NCI-H524 (cell line): ENCODE measurements at places on chromosomes 7 and 10.

DNA sequence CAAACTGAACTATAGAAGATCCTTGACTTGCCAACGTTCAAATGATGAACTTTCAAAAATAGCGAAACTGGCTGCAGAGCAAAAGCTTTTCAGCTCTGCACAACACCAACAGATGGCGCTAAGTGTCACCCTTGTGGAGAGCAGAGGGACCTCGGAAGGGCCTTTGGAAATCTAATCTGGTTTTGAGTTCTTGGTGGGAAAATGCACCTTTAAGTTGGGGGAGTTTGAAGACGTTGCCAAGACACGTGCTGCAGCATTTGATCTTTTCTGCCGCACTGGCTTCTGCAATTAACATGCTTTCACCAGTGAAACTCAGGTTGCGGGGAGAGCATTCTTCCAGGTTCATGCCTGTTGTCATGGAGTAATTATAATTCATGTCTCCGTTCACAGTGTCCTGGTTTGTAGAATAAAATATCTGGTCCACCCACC is 26.3 kb upstream of the WDR11 start:
- peak; percentile 27 for DNase-seq

- no peak for DNase-seq
Observed at GRCh38 chr7:142174441-142174840, 62.9 kb downstream of the MGAM2 start.

- DNase-seq, result peak; percentile 26
Observed at GRCh38 chr7:9120331-9120730, 686.9 kb downstream of the NXPH1 start.

GRCh38 chr7:7607010-7607409 is 33.5 kb upstream of the UMAD1 start:
- DNase-seq, result no peak

GRCh38 chr7:45292481-45292880 is 134.9 kb downstream of the RAMP3 start:
- DNase-seq, result no peak

DNA sequence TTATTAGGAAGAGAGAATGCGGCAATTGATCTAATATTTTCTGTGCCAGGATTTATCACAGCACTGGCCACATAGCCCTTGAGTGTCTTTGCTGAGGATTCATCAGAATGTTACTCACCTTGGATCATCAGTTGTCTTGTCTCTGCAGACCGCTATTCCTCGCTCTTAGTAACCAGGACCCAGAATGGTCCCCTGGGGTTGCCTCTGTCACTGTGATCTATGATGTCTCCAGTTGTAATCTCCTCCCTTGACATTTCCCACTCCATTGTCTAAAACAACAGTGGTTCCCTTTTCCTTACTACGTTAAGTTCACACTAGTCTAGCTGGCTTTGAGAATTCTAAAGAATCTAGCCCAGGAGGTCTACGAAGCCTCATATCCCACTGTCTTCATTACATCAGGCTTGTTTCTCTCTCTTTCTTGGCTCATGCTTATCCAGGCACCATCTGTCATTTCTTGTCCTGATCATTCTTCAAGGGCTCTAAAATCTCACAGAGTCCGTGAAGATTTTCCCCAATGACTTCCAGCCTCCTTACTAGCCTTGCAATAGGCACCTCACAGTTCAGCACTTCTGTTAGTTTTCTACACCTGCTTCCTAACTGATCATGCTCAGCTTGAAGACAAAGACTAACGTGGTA is 125.8 kb downstream of the CUBN start:
- peak; percentile 39 for DNase-seq

DNA sequence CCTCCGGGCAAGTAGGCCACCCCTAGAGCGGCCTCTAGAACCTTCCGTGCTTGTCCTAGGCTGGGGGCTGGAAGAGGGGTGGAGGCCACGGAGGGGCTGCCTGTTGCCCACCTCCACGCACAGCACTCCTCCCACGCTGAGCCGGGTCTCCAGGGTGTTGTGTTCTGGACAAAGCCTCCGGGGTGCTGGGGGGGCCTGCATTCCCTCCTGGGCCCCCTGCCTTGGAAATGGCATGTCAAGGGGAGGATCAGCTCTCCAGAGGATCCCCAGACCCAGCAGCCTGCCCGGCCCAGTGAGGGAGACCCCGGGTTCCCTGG is 8.1 kb upstream of the TTYH3 start:
- no peak for DNase-seq

- DNase-seq, result peak; percentile 46
Observed at GRCh38 chr7:88111140-88111743, 108.6 kb downstream of the SRI start.

GRCh38 chr7:137423321-137423720 is 79.8 kb upstream of the PTN start:
- DNase-seq, result no peak

DNA sequence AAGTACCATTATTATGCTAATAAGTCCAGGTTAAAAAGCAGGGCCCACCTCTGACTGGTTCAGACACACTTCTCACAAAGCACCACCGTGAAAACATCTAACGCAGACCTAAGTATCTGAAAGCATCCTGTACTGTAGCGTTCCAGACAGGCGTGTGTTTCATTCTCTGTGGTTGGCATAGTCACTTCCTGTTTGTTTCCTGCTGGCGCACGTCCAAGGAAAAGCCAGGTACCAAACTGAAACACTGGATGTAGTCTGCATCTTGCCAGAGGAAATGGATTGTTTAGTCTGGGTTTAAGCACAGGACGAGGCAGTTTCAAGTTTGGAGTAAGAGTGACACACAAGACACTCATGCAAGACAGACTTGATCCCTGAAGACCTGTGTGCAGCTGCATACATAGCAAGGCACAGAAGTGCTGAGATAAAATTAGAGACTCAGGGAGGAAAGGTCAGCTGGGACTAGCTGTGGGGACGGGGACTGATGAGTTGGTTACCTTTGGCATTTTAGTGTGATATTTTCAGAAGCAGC is 23.3 kb downstream of the BPGM start:
- no peak for DNase-seq
